ENCODE measurements at places on chromosomes 16 and 17.

DNA sequence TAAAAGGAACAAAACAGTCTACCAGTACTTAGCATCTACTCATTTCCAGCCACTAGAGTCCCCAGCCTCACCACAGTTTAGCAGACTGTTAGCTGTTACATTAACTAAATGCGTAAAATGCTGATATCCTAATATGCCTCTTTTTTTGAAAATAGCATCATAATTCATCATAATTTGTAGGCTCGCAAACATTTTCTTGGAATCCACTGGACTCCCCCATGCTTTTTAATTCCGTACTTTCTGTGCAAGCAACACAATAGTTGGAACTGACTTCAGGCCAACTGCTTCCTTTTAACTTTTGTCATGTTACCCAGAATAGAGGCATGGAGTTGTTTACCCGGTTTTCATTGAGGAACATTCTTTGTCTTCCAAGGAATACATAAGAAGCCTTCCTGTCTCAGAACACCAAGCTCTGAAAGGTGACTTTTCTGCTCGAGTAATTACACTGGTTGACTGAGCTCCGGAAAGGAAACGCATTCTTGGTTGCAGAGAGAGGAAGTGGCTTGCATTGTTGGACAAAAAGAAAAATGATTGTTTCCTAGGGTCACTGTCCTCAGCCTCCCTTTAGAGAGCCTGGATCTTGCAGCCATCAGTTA, 30.9 kb upstream of the SEC14L1 start:
- DNase-seq: peak; percentile 88

DNA sequence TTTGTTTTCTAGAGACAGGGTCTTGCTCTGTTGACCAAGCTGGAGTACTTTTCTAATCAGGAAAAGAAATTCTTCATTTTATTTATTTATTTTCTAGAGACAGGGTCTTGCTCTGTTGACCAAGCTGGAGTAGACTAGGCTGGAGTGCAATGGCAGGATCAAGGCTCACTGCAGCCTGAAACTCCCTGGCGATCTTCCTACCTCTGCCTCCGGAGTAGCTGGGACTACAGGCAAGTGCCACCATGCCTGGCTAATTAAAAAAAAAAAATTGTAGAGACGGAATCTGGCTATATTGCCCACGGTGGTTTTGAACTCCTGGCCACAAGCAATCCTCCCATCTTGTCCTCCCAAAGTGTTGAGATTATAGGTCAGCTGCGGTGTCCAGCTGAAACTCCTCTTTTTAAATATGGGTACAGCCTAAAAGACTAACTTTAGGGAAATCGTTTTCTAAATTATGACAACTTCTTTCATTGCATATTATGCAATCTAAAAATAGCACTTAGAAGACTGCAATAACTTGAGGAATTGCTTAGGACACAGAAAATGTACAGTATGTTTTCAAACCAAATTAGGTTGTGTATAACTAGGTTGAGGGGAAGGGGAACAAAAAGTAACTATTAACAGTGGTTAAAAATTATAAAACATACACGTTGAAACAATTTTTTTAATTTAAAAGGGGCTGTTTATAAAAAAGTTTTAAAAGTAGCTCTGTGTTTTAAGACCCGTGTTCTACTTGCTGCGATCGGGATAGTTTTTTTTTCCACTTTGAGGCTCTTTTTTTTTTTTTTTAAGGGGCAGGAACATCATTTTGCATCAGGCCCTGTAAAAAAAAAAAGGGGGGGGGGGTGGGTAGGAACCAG, 4.7 kb downstream of the PRAC1 start:
- no peak for DNase-seq

GRCh38 chr17:7884581-7885366, 3.8 kb upstream of the CHD3 start:
- no peak for DNase-seq

- no peak for DNase-seq
These were observed 38.8 kb upstream of the HSBP1 start for GRCh38 chr16:83768986-83769385.

- DNase-seq: no peak
These were observed at the start of gene SLC22A31 for GRCh38 chr16:89200124-89200849. Gene SLC22A31, minus strand, starts transcription at chr16:89200537. Its CDS starts 36 bp downstream, at chr16:89200501.

DNA sequence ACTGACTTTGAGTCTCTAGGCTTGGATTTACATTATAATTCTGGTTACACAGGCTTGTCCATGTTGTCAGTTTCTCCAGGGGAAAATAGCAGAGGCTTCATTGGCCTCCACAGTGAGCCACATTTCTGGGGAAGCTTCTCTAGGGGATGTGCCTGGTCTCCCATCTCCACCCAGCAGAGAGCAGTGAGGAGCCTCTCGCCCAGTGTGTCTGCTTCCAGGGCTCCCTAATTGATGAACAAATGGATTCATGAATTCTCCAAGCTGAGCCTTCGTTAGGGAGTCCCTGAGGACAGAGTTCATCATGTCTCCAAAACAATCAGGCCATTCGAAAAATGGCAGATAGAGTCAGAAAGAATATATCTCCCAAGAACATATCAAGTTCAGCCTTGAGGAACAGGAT, 162.4 kb upstream of the TOX3 start:
- no peak for DNase-seq

DNA sequence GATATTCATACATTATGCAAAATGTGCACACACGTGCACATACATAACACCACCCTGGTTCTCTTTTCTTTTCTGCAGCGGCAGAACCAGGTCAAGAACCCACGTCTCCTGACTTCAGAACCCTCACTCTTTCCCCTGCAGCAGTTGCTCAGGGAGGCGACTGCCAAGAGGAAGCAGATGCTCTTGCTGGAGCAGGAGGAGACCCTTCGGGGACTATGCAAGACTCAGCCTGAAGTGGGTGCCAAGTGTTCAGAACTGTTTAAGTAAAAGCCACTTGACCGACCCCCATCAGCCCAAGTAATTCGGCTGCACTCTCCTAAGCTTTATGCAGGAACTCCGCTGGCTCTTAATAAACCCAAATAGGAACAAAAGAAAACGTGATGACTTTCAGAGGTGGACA, 193.8 kb downstream of the SLC39A11 start:
- no peak for DNase-seq

DNA sequence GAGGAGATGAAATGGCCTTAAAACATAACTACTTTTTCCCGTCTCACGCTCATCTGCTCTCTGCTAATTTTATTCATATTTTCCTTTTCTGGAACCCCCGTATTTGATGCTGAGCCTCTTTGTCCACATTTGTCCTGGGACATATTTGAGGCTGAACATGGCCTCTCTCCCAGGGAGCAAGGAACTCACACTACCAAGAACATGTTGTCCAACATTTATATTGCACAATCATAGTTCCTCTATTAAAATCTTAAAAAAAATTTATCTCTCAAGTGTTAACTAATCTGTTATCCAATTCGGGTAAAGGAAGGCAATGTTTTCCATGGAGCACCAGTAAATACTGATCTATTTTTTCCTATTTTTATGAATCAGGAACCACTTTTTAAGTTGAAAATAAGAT, 60.2 kb downstream of the CMC2 start:
- DNase-seq: no peak

GRCh38 chr16:79997257-79997656, 396.7 kb upstream of the MAF start:
- DNase-seq: no peak

- DNase-seq: no peak
These were observed 379.2 kb downstream of the CDH11 start for GRCh38 chr16:64742455-64743223.

DNA sequence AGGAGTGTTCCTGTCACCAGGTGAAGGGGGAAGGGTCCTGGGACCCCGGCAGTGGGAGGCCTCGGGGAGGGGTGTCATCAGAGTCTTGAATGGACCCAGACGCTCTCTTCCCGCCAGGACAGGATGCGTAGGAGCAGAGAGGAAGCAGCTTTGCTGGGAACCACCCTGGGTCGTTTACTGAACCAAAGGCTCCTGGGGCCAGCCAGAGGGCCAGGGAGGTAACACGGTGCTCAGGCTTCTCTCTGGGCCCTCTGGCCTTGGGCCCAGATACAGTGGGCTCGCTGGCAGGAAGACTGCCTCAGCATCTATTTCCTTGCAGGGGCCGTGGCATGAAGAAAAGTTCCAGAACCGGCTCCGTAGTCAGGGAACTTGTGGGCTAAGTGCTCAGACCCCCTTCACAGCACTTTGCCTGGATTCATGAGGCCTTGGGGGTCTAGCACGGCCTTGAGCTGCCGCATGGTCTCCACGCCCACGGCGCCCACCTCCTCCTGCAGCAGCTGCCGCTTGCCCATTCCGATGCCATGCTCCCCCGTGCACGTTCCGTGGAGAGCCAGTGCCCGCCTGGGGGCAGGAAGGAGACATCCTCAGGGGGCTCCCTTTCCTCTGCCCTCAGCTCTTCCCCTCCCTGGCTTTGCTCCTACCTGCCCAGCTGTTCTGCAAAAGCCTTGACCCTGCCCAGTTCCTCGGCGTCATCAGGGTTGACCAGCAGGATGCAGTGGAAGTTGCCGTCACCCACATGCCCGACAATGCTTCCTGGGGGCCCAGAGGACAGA, 4.4 kb downstream of the LDHD start:
- no peak for DNase-seq

DNA sequence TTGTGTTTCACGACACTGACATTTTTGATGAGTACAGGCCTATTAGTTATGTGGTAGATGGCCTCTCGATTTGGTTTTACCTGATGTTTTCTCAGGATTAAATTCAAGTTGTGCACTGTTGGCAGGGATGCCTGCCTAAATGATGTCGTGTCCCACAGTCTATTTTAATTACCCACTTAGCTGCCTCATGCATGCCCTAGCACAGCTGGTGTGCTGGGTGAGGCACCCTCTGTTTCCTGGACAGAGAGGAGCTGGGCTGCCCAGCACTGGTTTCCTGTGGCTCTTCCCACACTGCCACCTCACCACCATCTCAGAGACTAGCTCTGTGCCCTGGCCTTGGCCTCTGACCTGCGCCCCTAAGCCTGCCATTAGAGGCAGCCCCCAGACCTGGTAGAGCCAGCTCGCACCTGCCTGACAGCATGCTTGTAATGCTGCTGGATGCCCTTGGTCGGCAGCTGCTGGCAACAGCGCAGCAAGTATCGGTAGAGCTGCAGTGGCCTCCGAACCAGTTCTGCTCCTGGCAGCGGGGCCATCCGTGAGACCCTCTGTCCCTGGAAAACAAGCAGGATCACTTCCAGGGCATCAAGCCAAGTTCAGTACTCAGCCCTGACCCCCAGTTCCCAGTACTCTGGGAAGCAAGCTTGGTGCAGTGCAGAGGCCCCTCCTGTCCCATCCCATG, 10.9 kb downstream of the LYRM9 start:
- no peak for DNase-seq

DNA sequence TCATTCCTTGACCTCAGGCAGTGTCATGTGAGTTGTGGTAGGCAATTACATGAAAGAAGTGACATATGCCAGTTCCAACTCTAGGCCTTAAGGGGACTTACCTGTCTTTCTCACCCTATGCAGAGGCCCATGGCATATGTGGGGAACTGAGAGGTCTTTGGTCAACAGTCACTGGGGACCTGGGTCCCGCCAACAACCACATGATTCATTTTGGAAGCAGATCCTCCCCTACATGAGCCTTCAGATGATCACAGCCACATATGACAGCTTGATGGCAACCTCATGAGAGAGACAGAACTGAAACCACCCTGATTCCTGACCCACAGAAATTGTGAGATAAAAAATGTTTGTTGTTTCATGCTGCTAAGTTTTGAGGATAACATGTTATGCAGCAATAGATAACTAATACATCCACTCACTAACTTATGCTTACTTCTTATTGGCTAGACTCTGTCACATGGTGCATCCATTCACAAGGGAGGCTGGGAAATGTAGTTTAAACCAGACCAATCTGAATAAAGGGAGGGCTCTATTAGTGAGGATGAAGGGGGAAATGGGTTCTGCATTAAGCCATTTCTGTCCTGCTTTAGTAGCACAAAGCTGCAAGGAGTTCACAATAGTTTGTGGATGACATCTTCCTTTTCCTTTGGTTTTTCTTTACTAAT, 298.2 kb downstream of the HAPSTR1 start:
- no peak for DNase-seq

- DNase-seq: no peak
These were observed 9.4 kb downstream of the CPNE7 start for GRCh38 chr16:89584768-89585549.

GRCh38 chr16:54174201-54174600, 112.4 kb downstream of the IRX3 start:
- DNase-seq: no peak
